ENCODE measurements at places on chromosomes 4 and X. TPM values are rescaled to one million over a fixed set of nuclear protein-coding genes. Genes with fewer than 3 reads are reported as not detected.

DNA sequence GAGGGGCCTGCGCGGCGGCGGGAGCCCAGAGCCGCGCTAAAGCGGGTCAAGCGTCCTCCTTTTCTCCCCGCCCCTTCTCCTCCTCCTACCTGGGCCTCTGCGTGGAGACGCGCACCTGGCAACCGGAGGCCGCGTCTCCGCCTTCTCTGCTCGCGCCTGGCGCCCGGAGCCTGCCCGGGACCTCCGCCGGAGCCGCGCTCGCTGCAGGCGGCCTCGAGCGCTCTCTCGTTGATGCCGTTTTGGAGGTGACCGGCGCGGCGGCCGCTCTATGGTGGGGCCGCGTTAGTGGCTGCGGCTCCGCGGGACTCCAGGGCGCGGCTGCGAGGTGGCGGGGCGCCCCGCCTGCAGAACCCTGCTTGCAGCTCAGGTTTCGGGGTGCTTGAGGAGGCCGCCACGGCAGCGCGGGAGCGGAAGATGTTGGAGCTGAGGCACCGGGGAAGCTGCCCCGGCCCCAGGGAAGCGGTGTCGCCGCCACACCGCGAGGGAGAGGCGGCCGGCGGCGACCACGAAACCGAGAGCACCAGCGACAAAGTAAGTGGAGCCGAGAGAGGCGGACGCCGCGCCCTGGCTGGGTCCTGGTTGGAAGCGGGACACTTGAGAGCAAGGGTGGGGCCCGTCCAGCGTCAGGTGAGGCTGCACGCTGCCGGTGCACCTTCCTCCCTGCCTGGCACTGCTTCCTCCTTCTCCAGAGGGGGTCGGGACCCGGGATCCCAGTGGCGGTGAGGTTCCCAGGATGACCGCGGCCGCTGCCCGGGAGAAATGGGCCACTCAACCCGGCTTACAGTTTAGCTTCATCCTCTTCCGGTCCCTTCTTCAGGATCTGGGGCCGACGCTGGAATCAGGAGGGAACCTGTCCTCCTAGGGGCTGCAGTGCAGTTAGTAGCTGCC, at the start of gene CDS1:
CDS1 (plus strand) TSS at position 140 of the 888 bp plus-strand sequence; CDS start at position 415, 275 bp downstream.
- DNase-seq = no peak

- no peak for DNase-seq
Measured at GRCh38 chrX:133497356-133497755, 82.1 kb upstream of the GPC4 start.

The PAK3 gene
- total RNA-seq = not detected

GRCh38 chr4:184315675-184316359, 98.1 kb upstream of the ENPP6 start:
- DNase-seq = no peak

DNA sequence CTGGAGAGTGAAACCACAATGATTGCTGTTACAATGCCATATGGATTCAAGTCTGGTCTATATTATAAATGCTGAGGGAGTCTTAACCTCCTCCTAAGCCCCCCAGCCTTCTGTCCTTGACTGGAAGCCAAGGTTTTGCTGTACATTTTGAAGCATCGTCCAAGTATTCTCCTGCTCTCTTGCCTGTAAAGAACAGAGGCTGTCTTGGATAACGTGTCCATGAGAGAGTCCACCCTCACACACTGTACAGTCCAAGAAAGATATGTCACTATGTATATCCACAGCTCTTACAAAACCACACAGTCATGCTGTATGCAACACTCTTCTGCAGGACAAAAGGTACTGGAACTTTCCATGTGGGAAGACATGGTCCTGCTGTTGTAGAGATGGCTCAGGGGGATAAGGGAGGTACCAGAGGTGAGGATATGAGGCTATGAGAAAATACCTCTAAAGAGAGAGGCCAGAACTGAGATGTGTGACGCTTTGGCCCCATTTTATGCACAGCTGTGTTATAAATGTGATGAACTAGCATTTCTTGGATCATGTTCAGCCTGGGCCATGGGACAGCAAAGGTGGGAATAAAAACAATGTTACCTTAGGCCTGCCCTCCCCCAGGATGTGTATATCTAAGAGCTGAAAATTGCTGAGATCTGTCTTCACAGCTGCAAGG, 678.6 kb downstream of the IQCM start:
- no peak for DNase-seq

- no peak for DNase-seq
Measured at GRCh38 chrX:55480390-55481062, 9.1 kb downstream of the USP51 start.

The ZNF182 gene
- 6.4 TPM for total RNA-seq

DNA sequence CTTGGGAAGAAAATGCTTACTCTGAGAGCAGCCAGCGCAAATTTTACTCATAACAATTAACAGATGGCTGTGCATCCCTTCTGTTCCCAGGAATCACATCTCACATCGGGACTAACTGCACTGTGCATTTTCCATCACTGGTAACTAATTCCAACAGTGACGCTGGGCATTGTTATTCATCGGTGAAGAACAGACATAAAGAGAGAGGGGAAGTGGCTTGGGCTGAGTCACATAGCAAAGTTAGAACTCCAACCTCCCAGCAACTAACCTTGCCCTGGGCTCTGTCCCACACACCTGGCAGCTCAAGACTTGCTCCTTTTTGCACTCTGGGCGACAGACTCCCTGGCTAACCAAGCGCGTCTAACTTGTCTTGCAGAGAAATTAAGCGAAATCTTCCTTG, 6.4 kb upstream of the LONRF3 start:
- no peak for DNase-seq

The ALAS2 gene
- total RNA-seq = not detected

- DNase-seq = no peak
Measured at GRCh38 chr4:139672732-139673131, 7.1 kb downstream of the MGST2 start.

The CT83 gene
- not detected for total RNA-seq

GRCh38 chr4:61605984-61606383, 405.9 kb downstream of the ADGRL3 start:
- DNase-seq = no peak

The MAP7D2 gene
- 16.6 TPM for total RNA-seq

- DNase-seq = no peak
Measured at GRCh38 chrX:16100673-16101072, 22.7 kb upstream of the GRPR start.

GRCh38 chr4:170581322-170581721, 491.6 kb upstream of the AADAT start:
- no peak for DNase-seq

- DNase-seq = no peak
Measured at GRCh38 chrX:98637451-98637850, 1753.7 kb downstream of the RPA4 start.

The DDX53 gene
- not detected for total RNA-seq

GRCh38 chr4:140693562-140693961, 62.6 kb downstream of the TBC1D9 start:
- DNase-seq = no peak

- DNase-seq = no peak
Measured at GRCh38 chrX:71558920-71559319, 19.3 kb upstream of the GCNA start.

DNA sequence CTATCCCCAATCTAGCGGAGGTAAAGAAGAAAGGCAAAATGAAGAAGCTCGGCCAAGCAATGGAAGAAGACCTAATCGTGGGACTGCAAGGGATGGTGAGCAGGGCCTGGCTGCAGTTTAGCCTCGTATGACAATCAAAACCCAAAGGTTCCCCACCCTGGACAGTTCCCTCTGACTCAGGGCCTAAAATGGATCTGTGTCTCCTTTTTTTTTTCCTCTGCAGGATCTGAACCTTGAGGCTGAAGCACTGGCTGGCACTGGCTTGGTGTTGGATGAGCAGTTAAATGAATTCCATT, 986 bp downstream of the HDAC6 start:
- no peak for DNase-seq

GRCh38 chrX:72028701-72029470, 102.8 kb downstream of the RTL5 start:
- no peak for DNase-seq

- DNase-seq = no peak
Measured at GRCh38 chr4:142202404-142203332, 566.3 kb downstream of the IL15 start.

- no peak for DNase-seq
Measured at GRCh38 chr4:134885436-134885835, 683.8 kb upstream of the PABPC4L start.

DNA sequence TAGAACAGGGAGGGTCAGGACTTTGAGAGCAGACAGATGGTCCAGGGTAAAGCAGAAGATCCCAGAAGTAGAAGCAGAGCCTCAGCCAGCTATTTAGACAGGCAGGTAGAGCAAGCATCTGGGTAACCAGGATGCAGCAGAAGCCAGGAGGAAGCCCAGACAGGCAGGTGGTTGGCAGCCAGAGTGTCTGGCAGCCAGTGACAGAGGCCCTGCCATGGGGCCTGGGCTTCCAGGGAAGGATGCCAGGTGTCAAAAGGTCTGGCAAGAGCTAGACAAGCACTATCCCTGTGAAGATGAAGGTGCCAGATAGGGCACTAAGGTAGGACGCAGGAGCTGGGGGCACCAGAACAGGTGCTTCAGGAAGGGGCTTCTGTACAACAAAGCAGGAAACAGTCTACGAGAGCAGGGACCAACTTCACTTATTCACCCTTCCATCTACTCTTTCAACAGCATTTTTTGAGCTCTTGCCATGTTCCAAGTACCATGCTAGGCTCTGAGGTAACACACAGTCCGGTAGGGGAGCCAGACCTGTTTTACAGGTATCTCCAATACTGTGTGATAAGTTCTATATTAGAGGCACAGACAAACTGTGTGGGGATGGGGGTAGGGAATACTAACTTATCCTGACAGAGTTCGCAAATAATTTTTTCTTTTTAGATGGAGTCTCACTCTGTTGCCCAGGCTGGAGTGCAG, 38.1 kb upstream of the GJB1 start:
- no peak for DNase-seq

DNA sequence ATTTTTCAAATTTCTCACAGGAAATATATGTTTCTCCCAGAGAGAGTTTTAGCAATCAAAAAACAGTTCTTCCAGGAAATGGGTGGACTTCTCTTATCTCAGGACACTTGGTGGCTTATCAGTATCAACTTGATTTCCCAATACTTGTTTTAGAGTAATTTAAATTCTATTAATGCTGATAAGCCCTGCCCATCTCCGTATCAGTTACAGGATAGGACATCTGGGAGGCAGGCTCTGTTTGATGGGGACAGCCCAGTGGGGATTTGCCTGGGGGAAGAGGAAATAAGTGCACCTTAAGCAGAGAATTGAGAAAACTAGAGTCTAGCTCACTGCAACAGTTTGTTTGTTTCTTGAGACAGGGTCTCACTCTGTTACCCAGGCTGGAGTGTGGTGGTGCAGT, 43.2 kb upstream of the PDGFRA start:
- no peak for DNase-seq

The FGFBP2 gene
- total RNA-seq = not detected

Data from Karpas-422 (cell line).